ENCODE measurements at places on chromosomes 1 and 21.

DNA sequence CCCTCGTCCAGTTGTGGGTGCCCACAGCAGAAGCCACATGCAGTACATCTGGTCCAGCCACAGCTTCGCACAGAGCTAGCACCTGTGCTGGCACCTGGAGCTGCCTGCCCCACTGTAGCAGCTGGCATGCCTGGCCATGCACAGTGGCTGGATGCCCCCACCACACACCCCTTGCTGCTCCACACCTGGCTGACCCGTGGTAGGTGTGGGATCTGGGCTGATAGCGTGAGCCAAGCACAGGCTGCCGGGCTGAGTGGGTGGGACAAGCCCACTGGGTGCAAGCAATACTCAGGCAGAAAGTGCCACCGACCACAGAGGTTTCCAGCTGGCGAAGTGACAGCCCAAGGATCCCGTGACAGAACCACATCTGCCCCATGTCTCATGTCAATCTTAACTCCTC lies 30.6 kb upstream of the BACE2 start:
- DNase-seq: no peak

- no peak for DNase-seq
These were observed 782 bp upstream of the TSTD1 start for GRCh38 chr1:161039546-161039945.

DNA sequence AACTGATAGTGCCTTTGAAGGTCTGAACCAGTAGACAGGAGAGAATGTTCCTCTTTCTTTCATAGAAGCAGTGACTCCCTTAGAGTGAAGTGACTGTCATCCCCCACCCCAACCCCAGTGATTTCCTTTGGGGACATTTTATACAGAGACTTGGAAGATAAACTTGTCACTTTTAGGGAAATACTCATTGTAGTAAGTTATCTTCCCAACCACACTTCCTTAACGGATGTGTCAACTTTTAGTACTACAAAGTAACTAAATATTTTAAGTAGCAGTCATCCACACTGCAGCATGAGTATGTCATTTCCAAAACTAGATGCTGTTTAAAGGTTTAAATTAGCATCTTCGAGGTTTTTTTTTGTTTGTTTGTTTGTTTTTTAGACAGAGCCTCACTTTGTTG lies 13.7 kb downstream of the LRRC8B start:
- DNase-seq: no peak

GRCh38 chr1:201138311-201138840 lies 11.4 kb upstream of the ASCL5 start:
- DNase-seq: no peak

- DNase-seq: peak; percentile 24
These were observed 6.2 kb upstream of the ANKRD35 start for GRCh38 chr1:145891587-145892485.

DNA sequence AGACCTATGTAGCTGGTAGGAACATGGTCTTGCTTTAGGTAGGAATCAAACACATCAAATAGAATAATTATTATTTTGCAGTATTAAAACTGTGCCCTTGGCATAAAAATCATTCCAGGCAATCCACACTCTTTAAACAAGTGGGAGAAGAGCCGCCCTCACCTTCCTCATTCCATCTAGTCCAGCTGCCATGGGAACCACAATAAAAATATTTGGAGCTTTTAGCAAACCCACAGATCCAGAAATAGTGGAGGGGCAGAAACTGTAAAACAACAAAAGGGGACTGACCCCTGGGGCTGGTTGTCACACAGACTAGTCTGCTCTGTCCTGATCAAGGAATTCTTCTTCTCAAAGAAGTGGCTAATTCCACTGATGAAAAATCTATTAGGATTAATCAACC lies 61.6 kb downstream of the PTPRC start:
- no peak for DNase-seq

- no peak for DNase-seq
These were observed 139.0 kb downstream of the RASAL2 start for GRCh38 chr1:178232949-178233348.

DNA sequence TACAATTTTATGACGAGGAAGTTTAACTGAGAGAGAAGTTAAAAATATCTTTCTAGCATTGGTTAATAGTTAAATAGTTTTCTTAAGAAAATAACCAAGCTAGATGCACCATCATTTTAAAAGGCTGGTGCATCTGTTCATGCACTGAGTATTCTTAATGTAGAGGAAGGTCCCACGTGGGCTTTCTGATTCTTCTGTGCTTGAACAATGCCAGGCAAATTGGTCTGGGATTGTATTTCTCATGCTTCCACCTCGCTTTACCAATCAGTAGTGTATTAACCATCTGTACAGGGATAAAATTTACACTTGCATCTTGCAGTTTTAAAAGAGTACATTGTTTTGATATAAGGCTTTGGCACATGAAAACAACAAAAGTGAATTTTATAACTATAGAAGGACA lies 47.4 kb upstream of the MTF2 start:
- DNase-seq: no peak

DNA sequence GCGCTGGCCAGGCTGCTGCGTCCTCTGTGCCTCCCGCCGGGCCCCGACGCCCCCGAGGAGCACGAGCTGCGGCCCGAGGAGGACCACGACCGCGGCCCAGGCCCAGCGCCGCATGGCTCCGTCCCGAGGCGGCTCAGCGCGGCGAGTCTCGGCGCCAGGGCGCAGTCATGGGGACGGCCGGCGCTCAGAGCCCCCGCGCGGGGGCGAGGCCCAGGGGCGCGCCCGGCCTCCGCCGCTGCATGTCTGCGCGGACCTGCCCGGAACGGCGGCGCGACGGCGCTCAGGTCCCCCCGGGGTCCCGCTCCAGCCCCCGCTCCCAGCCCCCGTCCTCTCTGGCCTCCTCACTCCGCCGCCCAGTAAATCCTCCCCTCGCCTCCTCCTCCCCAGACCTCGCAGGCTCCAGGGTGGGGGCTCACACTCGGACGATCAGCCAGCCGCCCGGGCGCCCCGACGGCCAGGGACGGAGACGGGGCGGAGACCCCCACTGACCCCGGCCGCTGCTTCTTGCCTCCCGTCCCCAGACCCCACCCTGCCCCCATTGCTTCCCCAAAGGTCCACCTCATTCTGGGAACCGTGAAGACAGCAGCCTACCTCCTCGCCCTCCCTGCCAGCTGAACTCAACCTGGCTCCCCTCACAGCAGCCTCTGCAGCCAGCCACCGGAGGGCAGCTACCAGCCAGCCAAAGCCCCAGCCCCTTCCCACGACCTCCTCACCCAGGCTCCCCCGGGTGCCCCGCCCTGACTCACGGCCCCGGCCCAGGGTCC lies at the start of gene C1QTNF12:
Gene C1QTNF12, minus strand, starts transcription at position 146 of the 764 bp plus-strand sequence. Its CDS starts 32 bp downstream, at position 114.
- DNase-seq: no peak

Data from stimulated activated CD4-positive, alpha-beta T cell treated with anti-CD3 and anti-CD28 coated beads, Interleukin-15, amount 100 ng/mL, for 1 hour (primary cell).